NCI-H2107 (cell line): ENCODE measurements at places on chromosomes 2 and 18.
A peak's percentile ranks its signal among the peaks of the same experiment; 100 is the strongest.

DNA sequence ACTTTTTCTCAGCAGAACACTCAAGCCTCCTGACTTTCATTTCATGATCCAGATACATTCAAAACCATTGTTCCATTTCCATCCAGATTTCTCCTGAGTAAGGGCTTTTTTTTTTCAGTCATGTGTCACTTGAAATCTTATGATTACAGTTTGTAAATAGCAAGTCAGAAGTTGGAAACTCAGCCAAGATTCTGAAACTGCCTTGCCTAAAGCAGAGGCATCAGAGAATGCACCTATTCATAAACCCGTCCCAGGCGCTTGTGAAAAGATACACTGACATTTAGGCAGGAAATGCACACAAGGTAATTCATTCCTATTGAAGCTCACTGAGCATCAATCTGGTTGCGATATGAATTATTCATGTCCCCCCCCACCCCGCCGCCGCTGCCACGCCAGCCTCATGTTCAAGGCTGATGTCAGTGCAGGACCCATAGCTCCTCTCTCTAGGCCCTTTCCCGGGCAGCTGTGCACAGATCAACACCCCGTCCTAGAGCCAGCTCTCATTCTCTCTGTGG is 30.4 kb upstream of the MGAT4A start:
- no peak for DNase-seq

DNA sequence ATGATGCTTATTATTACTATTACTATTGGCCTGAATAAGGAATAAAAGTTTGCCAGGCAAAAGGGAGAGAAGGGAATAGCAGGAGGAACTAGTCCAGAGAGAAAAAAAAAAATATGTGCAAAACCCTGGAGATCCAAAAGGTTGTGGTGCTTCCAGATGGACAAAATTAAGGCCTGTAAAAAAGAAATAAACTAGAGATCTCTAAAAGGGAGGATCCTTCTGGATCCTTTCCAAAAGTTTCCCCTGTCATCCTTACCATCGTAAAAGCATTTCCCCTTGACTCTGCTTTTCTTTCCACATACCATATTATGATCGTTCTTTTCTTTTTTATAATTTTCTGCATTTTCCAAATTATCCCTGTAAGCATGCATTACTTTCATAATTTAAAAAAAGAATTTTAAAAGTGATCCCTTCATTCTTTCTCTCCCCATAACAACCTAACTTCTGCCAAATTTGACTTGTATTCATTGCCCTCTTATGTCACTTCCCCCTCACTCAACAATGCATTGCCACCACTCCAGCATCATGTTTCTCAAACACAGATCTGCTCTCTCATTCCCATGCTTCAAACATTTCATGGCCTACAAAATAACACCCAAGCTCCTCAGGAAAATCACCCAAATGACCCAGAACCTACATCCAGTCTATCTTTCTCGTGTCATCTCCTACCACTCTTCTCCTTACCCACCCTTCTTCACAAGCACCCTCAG is 40.3 kb downstream of the RBMS1 start:
- DNase-seq, result no peak

DNA sequence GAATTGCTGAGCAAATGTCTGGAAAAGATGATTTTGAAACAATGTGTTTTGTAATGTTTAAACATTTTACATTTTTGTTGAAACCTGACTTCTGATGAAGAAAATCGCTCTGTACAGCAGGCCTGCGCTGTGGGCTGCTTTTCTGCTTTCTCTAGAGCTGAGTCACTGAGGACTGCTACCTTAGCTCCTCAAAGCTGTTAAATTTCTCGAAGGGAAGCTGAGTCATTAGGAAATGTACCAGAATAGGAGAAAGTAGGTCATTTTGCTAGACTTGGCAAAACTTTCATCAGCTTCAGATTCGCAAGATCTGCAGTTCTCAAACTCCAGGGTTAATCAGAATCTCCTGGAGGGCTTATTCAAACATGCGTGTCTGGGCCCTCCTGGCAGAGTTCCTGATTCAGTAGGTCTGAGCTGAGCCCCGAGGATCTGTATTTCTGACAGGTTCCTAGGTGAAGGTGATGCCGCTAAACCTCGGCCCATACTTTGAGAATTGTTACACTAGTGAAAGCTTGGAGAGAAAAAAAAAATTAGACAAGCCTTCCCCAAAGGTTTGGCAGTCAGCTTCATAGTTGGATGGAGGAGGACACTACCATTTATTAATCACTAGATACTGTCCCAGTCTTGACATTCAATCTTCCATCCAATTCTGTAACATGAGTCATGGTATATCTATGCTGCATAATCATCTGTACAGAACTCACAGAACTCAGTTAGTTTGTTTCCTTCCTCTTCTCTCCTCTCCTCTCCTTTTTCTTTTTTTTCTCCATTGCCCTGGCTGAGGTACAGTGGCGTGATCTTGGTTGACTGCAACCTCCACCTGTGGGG is 297.6 kb downstream of the PARD3B start:
- DNase-seq, result no peak

GRCh38 chr2:45102579-45103117 is 93.4 kb upstream of the SIX2 start:
- no peak for DNase-seq

DNA sequence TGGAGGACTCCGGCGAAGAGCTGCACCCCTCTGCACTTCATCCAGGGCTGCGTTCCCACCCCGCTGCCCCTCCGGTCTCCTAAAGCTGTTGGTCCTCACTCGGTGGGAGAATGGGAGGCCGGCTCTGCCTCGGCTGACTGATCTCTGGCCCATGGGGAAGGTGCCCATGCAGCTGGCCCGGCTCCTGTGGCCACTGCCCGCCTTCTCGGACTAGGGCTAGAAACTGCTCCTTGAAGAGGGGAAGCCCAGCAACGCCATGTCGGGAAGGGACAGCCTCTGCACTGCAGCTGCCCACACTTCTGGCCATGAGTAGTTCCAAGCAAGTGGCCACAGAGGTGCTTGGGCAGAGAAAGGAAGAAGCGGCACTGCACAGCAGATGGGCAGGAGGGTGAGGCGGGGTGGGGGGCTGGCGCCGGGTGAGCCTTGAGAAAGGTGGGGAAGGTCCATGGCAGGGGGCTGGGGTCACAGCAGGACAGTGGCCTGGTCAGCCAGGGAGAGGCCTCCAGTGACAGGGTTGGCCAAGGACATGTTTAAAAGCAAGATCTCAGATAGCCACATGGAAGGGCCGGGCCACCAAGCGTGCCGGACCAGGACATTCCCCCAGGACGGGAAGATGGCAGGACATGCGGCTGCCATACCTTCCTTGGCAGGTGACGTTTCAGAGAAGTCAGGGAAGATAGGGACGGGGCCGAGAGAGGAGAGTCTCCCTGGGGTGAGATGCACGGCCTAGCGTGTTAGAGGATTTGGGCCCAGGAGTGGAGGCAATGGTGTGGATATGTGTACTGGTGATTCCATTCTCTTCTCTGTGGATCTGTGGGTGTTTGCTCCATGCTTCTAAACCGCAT is 158.8 kb upstream of the HDAC4 start:
- no peak for DNase-seq

GRCh38 chr2:9473308-9473984 is 905 bp upstream of the IAH1 start:
- no peak for DNase-seq

GRCh38 chr18:45974088-45974536 is 7.0 kb upstream of the EPG5 start:
- peak; percentile 63 for DNase-seq

DNA sequence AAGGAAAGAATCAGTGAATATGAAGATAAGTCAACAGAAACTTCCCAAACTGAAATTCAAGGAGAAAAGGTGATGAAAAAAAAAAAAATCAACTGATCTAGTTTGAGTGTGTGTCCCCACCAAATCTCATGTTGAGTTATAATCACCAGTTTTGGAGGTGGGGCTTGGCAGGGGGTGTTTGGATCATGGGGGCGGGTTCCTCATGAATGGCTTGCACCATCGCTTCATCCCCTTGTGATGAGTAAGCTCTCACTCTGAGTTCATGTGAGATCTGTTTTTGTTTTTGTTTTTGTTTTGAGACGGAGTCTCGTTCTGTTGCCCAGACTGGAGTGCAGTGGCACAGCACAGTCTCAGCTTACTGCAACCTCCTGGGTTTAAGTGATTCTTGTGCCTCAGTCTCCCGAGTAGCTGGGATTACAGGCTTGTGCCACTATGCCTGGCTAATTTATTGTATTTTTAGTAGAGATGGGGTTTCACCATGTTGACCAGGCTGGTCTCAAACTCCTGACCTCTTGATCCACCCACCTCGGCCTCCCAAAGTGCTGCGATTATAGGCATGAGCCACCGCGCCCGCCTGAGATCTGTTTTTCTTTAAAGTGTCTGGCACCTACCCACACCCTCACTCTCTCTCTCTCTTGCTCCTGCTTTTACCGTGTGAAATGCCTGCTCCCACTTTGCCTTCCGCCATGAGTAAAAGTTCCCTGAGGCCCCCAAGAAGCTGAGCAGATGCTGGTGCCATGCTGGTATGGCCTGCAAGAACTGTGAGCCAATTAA is 4.0 kb upstream of the SLC66A2 start:
- no peak for DNase-seq

- no peak for DNase-seq
These were observed 26.1 kb upstream of the REG3G start for GRCh38 chr2:78999406-78999805.

GRCh38 chr18:74797577-74798151 is 200.0 kb downstream of the ZNF407 start:
- no peak for DNase-seq

DNA sequence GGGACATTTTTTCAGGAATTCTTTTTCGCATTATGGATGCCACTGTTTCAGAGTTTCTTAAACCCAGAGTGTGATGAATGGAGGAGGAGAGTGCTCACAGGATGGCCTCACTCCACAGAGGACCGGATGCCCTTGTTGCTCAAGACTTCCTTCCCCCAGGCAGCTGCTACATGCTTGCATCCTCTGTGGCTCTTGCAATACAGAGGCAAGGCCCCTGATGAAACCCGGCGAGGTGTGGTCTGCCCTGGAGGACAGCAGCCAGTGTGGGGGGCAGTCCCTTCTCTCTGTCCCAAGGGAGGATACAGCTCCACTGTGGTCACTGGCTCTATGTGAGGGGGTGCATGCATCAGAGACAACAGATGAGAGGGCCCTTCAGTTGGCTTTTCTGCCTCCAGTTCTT is 109.6 kb downstream of the SH3RF3 start:
- DNase-seq, result no peak

DNA sequence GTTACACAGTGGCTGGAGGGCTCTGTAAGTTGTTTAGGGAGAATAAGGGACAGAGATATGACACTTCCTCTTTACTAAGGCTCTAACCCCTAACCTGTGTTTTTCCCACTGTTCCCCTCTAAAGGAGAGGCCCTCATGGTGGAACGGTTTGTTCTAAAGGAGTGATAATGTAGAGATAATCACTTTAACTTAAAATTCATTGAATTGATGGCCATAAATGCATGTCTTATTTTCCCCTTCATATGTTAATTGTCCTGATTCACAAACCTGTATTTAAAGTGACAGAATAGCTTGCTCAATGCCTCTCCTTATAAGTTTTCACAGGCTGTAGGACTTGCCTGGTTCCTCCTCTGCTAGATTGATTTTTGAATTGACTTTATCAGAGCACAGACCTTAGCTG is at the start of gene SERPINB12:
TSS of gene SERPINB12 (plus strand) at position 301 of the 400 bp plus-strand sequence. CDS start 13,791 bp downstream, outside the sequence.
- no peak for DNase-seq

- no peak for DNase-seq
These were observed 487.6 kb downstream of the PIK3C3 start for GRCh38 chr18:42442656-42443055.

- no peak for DNase-seq
These were observed 184.9 kb downstream of the UBE2E3 start for GRCh38 chr2:181165199-181165868.

- no peak for DNase-seq
These were observed 170.0 kb downstream of the CYRIA start for GRCh38 chr2:16495509-16496208.

DNA sequence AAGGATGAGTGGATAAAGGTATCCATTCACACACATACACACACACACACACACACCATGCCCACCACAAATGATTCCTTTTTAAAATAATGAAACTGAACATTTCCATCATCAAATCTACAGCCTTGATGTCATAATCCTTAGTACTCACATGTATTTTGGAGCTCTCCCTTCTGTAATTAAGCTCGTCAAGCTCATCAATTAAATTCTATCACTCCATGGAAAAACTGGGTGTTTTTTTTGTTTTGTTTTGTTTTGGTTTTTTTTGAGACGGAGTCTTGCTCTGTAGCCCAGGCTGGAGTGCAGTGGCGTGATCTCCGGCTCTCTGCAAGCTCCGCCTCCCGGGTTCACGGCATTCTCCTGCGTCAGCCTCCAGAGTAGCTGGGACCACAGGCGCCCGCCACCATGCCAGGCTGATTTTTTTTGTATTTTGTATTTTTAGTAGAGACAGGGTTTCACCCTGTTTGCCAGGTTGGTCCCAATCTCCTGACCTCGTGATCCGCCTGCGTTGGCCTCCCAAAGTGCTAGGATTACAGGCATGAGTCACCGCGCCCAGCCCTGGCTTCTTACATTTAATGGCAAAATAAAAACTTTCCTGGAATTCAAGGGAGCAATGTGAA is 78.6 kb upstream of the RGPD4 start:
- DNase-seq, result no peak

DNA sequence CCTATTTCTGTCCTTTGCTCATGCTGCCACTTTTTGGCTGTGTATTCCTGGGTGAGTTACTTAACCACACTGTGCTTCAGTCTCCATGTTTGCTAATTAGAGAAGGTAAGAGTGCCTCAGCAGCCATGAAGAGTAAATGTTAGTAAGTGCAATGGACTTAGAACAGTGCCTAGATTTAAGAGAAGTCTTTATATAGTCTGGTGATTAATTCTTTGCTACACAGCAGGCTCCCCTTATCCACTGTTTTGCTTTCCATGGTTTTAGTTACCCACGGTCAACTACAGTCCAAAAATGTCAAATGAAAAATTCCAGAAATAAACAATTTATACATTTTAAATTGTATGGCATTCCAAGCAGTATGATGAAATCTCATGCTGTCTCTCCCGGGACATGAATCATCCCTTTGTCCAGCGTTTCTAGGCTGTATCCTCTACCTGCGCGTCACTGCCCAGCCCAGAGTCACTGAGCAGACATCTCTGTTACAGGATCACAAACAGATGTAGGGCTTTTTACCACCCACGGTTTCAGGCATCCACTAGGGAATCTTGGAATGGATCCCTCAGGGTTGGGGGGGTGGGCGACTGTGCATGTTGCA is 91.0 kb downstream of the CTIF start:
- DNase-seq, result no peak

- no peak for DNase-seq
These were observed 7.8 kb downstream of the NFE2L2 start for GRCh38 chr2:177256695-177257094.

DNA sequence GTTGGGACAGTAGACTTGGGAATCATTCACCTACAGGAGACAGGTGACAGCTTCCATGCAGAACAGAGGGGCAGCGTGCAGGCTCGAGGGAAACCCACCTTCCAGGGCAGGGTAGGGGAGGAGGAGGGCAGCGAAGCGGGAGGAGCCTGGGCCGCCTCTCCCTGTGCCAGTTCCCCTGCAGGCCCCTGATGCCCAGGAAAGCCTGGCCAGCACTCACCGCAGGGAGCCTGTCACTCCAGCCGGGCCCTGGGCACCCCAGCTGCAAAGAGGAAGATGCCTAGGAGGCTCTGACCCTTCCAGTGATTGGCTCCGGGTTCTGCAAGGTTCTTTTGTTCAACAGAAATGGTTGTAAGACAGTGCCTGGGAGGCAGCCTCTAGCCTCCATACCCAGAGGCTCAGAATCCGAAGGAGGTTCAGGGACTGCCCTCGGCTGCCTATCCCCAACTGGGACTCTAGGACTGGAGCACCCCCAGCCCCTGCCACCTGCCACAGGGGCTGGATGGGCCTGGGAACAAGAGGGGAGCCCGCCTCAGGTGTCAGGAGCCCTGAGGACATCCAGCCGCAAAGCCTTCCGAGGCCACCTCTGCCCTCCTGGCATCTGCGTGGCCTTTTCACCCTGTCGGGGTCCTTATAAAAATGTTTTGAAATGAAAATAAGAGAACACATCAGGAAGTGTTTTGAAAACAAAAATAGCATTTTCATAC is 103.2 kb downstream of the PTGR3 start:
- DNase-seq, result no peak
